ENCODE measurements at places on chromosomes 12 and 14.
A peak's percentile ranks its signal among the peaks of the same experiment; 100 is the strongest.

DNA sequence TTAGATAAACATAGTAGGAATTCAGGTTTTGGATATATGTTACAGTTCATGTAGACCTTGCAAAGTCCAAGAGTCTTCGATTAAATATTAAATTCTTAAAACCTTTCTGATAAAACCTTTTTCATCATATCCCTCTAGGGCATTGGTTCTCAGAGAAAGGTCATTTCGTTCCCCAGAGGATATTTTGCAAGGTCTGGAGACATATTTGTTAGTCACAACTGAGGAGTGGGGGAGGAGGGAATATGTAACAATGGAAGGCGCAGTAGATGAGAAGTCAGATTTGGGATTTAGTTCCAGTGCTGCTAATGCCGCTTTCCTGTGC is 5.3 kb downstream of the TMEM253 start:
- DNase-seq, result no peak

DNA sequence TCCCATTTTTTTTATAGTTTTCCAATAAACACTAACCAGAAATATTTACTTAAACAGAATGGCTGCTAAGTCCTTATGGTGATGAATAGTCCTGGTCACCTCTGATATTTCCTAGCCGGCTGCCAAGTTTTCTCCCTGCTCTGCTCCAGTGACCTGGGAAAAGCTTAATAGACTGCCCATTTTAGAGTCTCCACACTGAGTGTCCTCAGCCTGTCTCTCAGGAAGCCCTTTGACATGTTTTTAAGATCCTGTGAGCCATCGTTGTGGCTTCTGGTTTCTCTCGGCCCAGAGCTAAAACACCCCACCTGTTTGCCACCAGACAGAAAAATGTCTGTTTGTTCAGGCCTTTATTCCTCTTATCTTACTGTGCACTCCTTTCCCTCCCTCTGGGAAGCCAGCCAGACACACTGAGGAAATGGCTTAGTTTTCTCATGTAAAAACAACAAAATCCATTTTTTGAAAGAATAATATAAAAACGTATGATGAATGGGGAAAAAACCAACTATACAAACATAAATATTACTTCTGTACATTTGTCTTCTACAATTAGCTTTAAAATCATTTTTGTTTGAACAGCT is 25.4 kb upstream of the ALDH2 start:
- DNase-seq, result no peak

- DNase-seq, result no peak
These were observed 3.7 kb downstream of the TAS2R42 start for GRCh38 chr12:11183011-11183410.

DNA sequence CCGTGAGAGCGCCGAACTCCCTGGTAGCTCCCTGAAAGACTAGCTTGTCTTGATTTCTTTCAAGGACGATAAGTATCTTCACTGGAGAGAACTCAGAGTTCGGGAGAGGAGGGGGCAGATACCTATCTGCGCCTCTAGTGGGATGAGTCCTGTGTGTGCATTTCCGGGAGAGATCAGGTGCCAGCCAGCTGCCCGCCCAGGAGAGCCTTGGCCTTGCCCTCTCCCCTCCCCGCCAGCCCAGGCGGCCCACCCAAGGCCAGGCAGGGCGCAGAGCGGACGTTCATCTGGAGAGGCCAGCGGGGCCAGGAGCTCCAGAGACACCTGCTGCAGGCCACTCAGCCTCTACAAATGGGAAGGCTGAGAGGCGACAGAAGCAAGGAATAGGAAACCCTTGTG is 1.0 kb downstream of the CD9 start:
- DNase-seq, result no peak

- no peak for DNase-seq
These were observed 24.2 kb downstream of the TMEM30B start for GRCh38 chr14:61256826-61257468.

- DNase-seq, result no peak
These were observed 22.3 kb upstream of the CATSPERB start for GRCh38 chr14:91754185-91754584.

- DNase-seq, result peak; percentile 91
These were observed 13.2 kb upstream of the KLRF1 start for GRCh38 chr12:9813821-9814798.

DNA sequence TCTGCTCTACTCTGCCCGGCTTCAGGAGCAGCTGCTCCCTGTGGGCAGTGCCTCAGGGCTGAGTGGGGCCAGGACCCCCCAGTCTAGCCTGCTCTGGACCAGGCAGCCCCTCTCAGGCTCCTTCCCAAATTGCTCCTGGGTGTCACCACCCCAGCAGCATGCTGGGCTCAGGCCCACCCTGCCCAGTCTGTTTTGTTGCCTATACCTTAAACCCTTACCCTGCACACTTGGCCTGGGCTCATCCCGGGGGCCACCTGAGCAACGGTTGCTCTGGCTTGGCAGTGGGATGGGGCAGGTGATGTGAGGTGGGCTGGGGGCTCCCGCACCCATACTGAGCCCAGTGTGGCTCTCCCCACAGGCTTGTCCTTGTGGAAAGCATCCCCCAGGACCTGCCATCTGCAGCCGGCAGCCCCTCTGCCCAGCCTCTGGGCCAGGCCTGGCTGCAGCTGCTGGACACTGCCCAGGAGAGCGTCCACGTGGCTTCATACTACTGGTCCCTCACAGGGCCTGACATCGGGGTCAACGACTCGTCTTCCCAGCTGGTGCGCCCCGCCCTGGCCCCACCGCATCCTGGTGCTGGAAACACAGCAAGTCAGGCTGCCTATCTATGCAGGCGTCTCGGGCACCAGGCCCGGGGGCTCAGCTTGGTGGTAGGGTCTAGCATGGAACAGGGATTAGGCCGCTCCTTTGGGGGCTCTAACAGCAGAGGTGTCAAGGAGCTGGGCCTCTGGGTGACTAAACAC is 3.9 kb downstream of the PLD4 start:
- no peak for DNase-seq

DNA sequence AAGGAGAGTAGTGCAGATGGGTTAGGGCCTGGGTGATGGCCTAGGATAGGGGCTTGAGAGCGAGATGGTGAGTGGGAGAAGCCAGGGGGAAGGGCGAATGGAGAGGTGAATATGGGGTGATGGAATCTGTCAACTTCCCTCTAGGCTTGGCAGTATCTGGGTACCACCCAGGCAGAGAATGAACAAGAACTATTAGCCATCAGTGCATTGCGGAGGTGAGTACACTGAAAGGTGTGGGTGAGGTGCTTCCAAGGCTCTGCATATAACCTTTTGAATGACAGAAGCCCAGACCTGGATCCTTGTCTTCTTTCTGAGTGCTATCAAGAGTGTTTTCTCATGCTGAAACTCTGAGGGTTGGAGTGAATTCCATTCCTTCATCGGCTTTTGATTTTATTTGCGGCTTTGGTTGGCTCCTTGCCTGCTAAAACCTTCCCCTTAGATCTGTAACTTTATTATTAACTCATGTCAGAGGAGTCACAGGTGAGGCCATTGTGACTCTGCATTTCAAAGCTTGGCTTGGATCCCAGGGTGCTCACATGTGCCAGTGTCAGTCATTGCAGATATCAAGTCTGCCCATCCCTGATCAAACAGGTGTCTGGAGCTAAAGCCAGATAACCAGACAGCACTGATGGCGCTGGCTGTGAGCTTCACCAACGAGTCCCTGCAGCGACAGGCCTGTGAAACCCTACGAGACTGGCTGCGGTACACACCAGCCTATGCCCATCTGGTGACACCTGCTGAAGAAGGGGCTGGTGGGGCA is 18.6 kb downstream of the PEX5 start:
- no peak for DNase-seq

DNA sequence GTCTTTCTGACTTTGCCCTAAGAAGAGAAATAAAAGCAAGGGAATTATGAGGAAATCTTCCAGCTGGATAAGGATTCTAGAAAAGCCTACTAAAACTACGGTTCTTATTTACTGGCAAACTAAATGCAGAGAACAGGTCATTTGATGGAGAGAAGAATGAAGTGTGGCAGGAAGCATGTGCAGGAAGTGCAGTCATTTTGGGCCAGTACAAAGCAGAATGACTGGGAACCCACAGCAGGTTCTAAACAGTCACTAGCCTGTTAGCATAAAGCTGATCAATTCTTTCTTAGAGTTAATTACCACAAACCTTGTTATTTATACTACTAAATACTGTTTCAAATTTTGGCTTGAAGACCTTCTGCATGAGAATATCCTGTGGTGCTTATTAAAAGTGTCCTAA is 36.7 kb downstream of the CFAP54 start:
- DNase-seq, result no peak

- no peak for DNase-seq
These were observed 270.5 kb downstream of the DUSP6 start for GRCh38 chr12:89081719-89082369.

GRCh38 chr12:14416658-14417057 is 51.2 kb downstream of the ATF7IP start:
- peak; percentile 66 for DNase-seq

GRCh38 chr12:112046003-112046402 is 32.8 kb downstream of the ERP29 start:
- DNase-seq, result no peak

DNA sequence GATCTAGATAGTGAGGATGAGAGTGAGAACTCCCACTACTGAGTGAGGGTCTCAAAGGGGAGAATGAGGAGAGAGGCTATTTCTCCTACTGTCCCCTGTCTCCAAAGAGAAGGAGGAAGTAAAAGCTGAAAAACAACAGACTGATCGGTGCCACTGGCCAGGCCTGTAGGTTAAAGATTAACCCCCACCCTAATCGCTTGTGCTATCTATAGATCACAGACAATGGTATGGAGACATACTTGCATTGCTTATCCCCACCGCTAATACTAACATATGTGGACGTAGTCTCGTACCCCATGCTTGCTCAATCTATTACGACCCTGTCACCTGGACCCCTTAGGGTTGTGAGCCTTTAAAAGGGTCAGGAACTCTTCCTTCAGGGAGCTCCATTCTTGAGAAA is 777.9 kb upstream of the TMEM132C start:
- DNase-seq, result no peak

GRCh38 chr12:57111031-57111734 is at the start of gene STAT6:
TSS of gene STAT6 (minus strand) at chr12:57111362. CDS start at chr12:57108278, 3,084 bp downstream.
- DNase-seq, result peak; percentile 93

GRCh38 chr14:51328772-51329353 is 88.8 kb downstream of the TMX1 start:
- DNase-seq, result no peak

- no peak for DNase-seq
These were observed 210.0 kb downstream of the RASSF9 start for GRCh38 chr12:85626001-85626783.

- DNase-seq, result no peak
These were observed 80.1 kb downstream of the SSPN start for GRCh38 chr12:26275313-26276131.

GRCh38 chr14:90828642-90829487 is 12.6 kb upstream of the TTC7B start:
- peak; percentile 46 for DNase-seq

- no peak for DNase-seq
These were observed 9.9 kb upstream of the CHST11 start for GRCh38 chr12:104446646-104447421.

DNA sequence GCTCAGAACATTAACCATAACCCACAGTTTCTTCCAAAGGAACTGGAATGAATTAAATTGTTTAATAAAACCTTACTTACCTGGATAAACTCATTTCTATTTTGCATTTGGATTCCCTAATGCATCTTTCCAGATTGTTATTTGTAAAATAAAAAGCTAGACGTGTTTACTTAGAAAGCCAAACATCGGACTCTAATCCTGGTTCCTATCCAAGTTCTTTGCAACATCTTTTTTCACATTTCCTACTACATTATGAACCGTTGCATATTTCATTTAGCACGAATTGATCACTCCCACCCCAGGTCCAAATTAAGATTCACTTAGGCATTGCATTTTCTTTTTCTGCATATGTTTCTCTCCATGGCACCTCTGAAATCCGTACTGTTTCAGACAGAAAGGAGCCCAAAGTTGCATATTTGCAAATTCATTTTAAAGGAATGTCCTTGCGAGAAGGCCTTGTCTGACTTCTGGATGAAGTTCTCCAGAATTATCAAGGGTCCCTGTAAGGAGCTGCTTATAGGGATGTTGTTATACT is 164.4 kb upstream of the GSC start:
- no peak for DNase-seq

GRCh38 chr12:115485503-115485902 is 792.0 kb downstream of the MED13L start:
- DNase-seq, result no peak

- no peak for DNase-seq
These were observed 688 bp downstream of the ULK1 start for GRCh38 chr12:131894981-131895639.

Measured in CD4-positive, alpha-beta T cell treated with Interleukin-15 for 1 hour (primary cell).